Lung (tissue), 17 donors: ENCODE measurements at places on chromosomes 4 and X. TPM values are rescaled to one million over a fixed set of nuclear protein-coding genes. Genes with fewer than 3 reads are reported as not detected.
A peak's percentile ranks its signal among the peaks of the same experiment; 100 is the strongest.

GRCh38 chr4:169971456-169972015 lies 54.7 kb downstream of the MFAP3L start:
- H3K4me3 ChIP-seq: no peak overlapping the region
- no peaks in the 10 kb centered on the region for H3K36me3 ChIP-seq
- H3K4me1 ChIP-seq: no peaks in the 10 kb centered on the region

DNA sequence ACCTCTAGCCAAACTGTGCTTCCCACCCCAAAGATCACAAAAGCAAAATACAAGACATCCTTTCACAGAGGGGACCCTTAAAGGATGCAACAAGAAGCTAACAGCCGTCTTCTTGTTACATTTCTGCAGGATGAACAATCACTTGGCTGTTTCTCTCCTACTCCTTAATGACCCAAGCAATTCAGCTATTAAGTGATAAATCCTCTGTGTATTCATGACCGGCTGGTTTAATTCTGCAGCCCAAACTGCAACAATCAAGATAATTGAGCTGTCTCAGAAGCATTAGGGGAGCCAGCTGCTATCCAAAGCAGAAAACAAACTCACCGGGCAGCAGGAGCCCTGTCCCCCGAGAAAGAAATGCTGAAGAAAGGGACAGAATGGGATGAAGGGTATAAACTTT lies 85.9 kb upstream of the ACSL4 start:
- H3K27ac ChIP-seq: no peak overlapping the region
- H3K27me3 ChIP-seq: peaks cover 12% of the 10 kb centered on the region
- no peak overlapping the region for H3K4me3 ChIP-seq
- H3K36me3 ChIP-seq: no peaks in the 10 kb centered on the region

DNA sequence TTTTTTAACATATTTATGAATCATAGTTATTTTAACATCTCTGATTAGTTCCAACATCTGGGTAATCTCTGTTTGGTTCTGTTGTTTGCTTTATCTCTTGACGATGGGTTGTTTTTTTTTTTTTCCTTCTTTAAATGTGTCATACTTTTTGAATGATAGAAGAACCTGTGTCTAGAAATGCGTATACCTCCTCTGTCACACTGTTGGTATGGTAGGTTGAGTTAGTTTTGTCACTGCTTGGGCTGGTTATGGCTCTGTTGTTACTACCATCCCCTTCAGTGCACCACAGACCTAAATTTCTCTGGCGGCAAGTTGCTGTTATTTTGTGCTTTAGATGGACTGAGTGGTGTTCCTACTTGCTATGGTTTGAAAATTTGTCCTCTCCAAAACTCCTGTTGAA lies 16.8 kb downstream of the STIM2 start:
- H3K36me3 ChIP-seq: peaks cover 5% of the 10 kb centered on the region
- no peak for DNase-seq
- no peaks in the 10 kb centered on the region for H3K4me1 ChIP-seq
- no peaks in the 10 kb centered on the region for H3K27me3 ChIP-seq

The ABCD1 gene
- polyA plus RNA-seq: 12.7 TPM

The CSTF2 gene
- polyA plus RNA-seq: 4.6 TPM

The BMX gene
- 3.1 TPM for polyA plus RNA-seq

DNA sequence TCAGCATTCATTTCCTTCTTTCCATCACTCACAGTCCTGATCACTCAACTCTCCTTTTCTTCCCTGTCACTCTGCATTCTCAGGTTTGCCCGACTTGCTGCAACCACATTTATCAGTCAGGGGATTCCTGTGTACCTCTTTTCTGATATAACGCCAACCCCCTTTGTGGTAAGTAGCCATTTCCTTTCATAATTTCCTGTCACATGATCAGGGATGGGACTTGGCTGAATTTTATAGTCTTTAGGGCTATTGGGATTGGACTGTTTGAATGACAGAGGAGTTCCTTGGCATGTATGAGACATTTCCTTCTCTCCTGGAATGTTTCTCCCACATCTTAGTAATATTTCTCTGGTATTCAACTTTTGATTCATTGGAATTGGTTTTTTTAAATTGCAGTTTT lies 11.0 kb downstream of the PGM2 start:
- no peak overlapping the region for H3K4me3 ChIP-seq
- DNase-seq: no peak
- H3K36me3 ChIP-seq: peaks cover 25% of the 10 kb centered on the region
- no peaks in the 10 kb centered on the region for H3K27me3 ChIP-seq

DNA sequence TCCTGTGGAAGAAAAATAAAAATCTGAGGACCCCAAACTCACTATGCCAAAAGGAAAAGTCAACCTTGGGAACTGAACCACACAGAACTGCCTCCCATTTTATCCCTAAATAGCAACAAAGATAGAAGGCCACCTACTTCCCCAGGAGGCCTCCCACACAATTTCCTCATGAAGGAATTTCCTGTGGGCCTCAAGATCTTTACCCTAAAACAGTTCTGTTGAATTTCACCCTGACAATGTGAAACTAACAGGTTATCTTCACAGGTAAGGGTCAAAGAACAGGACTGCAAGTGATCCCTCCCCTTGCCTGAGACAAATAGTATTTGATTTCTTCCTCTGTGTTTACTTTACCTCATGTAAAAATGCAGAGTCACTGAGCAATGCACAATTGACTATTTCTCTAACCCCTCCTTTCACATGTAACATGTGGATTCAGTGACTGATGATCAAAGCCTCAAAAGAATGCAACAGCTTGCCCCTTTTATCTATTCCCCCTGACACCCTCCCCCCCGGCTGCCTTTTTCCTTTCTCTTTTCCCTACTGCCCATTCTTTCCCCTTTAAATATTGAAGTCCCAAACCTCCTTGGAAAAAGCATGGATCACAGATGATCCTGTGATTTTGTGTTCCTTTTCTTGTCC lies 33.3 kb downstream of the MEPE start:
- peaks cover 4% of the 10 kb centered on the region for H3K4me1 ChIP-seq
- H3K36me3 ChIP-seq: no peaks in the 10 kb centered on the region
- no peaks in the 10 kb centered on the region for H3K27me3 ChIP-seq
- no peak overlapping the region for H3K27ac ChIP-seq
- no peak overlapping the region for H3K4me3 ChIP-seq
- no peak for DNase-seq

- H3K36me3 ChIP-seq: no peaks in the 10 kb centered on the region
- H3K27ac ChIP-seq: no peak overlapping the region
- no peak overlapping the region for H3K4me3 ChIP-seq
- H3K27me3 ChIP-seq: no peaks in the 10 kb centered on the region
Observed at GRCh38 chr4:4254199-4254598, 6.2 kb upstream of the TMEM128 start.

GRCh38 chrX:135505351-135505750 lies 15.1 kb upstream of the INTS6L start:
- H3K36me3 ChIP-seq: no peaks in the 10 kb centered on the region
- H3K27me3 ChIP-seq: no peaks in the 10 kb centered on the region
- no peak overlapping the region for H3K4me3 ChIP-seq
- no peak overlapping the region for H3K27ac ChIP-seq
- no peaks in the 10 kb centered on the region for H3K4me1 ChIP-seq
- DNase-seq: peak; percentile 50

GRCh38 chr4:8919651-8920288 lies 48.1 kb upstream of the HMX1 start:
- H3K27me3 ChIP-seq: peaks cover 12% of the 10 kb centered on the region
- H3K4me1 ChIP-seq: no peaks in the 10 kb centered on the region
- no peak for DNase-seq
- H3K27ac ChIP-seq: no peak overlapping the region
- no peak overlapping the region for H3K4me3 ChIP-seq
- H3K36me3 ChIP-seq: no peaks in the 10 kb centered on the region

DNA sequence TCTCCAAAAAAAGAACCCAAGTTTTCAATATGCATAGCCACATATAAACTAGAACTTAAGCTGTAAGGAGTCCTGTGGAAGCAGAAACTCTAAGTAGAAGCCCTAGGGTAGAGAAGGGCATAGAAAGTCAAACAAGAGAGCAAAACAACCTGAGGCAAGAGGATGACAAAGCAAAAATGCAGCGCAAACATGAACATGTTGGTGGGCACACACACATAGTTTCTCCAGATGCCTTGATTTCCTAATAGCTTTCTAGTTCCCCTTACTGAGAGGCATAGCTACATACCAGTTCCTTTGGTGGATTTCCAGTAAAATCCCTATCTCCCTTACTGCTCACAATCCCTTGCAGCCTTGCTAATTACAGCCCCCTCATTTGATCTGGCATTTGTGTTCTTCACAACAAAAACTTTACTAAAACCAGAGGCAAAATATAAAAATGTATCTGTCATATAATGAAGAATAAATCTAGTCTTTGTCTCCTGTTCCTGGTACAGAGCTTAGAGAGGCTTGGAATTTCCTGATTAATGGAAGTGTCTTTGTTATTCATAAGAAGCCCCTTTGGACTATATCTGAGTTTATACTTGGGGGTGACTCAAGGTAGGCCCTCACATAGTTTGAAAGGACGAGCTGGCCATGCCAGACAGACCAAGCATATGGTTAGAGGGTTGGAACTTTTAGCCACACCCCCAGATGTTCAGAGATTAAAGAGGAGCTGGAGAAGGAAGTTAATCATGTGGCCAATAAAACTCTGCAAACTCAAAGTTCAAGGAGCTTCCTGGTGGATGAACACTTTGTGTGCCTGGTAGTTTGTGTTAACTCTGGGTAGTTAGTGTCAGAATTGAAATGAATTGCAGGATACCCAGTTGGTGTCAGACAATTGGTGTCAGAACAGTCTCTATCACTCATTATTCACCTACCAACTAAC lies 52.7 kb upstream of the ZCCHC13 start:
- no peak for DNase-seq
- H3K4me3 ChIP-seq: no peak overlapping the region
- H3K36me3 ChIP-seq: peaks cover 4% of the 10 kb centered on the region
- H3K27ac ChIP-seq: peak overlapping the region; percentile 29

The HSFX4 gene
- not detected for polyA plus RNA-seq

The FATE1 gene
- polyA plus RNA-seq: 0.05 TPM

DNA sequence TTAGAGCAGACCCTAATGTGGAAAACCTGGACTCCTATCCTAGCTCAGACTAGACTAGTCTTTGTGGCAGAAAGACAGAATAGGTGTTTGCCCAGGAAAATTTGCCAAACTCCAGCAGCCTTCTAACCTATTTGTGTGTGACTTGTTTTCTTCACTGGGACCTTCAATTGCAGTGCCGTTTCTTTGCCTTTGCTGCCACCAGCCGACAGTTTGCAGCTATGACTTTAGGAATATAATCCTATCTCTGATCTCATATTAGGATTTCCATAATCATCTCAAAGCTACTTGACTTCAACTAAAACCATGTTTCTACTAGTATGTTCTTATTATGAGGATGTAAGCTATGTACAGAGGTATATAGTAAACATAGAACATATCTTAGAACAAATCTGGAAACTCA lies 60.2 kb upstream of the PGAM4 start:
- no peaks in the 10 kb centered on the region for H3K27me3 ChIP-seq
- H3K4me1 ChIP-seq: no peaks in the 10 kb centered on the region
- no peak overlapping the region for H3K4me3 ChIP-seq
- H3K36me3 ChIP-seq: no peaks in the 10 kb centered on the region
- peak; percentile 47 for DNase-seq

DNA sequence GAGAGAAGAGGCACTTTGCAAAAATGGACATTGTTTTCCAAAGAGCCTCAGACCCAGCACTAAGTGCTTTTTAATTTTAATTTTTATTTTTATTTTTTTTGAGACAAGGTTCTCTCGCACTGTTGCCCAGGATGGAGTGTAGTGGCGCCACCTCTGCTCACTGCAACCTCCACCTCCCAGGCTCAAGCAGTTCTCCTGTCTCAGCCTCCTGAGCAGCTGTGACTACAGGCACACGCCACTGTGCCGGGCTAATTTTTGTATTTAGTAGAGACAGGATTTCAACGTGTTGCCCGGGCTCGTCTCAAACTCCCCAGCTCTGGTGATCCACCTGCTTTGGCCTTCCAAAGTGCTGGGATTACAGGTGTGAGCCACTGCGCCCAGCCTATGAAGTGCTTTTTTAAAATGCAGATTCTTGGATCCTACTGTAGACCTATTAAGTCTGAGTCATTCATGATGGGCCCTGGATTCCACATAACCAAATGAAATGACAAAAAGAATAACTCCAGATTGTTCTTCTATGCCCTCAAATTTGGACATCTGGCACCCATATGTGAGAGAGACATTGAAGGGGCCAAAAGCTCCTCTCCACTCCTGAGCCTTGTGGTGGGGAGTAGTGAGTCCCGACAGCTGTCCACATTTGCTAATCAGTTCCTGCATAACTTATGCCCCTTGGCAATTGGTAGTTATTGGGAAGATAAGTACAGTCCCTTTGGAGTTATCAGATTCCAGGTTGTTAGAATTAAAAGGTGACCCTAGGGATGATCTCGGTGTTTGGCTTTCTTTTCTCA lies 3.6 kb downstream of the NOCT start:
- H3K4me1 ChIP-seq: peaks cover 8% of the 10 kb centered on the region
- H3K27me3 ChIP-seq: no peaks in the 10 kb centered on the region
- no peak overlapping the region for H3K4me3 ChIP-seq
- DNase-seq: no peak

DNA sequence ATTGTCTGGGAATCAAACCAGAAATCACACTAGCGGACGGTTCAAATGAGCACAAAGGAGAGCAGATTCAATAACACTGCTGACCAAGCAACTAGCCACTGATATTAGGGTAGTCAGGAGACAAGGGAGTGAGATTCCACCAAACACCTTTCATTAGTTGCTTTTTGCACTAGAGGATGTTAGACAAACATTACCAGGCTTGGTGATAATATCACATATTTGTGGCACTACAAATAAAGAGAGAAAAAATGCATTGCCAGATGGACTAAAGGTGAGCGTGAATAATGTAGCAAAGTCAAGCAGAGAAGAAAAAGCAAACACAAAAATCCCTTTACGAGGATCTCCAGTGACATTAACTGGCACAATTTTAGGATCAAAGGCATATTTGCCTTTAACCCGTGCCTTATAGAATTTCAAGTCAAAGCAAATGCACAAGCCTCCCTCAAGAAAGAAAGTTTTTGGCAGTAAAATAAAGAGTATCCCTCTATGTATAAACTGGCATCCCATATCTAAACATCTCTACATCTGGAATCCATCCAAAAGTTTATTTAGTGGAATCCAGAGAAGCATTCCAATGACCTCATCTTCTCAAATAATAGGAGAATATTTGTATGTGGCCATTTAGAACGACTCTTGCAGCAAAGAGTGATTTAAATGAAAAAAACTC lies 290.9 kb downstream of the KCTD8 start:
- no peaks in the 10 kb centered on the region for H3K27me3 ChIP-seq
- H3K36me3 ChIP-seq: no peaks in the 10 kb centered on the region
- DNase-seq: peak; percentile 75
- no peak overlapping the region for H3K27ac ChIP-seq

GRCh38 chr4:82786828-82787227 lies 11.8 kb downstream of the SCD5 start:
- H3K36me3 ChIP-seq: no peaks in the 10 kb centered on the region
- no peak overlapping the region for H3K4me3 ChIP-seq
- no peaks in the 10 kb centered on the region for H3K27me3 ChIP-seq
- peaks cover 15% of the 10 kb centered on the region for H3K4me1 ChIP-seq
- no peak overlapping the region for H3K27ac ChIP-seq

The SSX2B gene
- not detected for polyA plus RNA-seq

The DCX gene
- 0.01 TPM for polyA plus RNA-seq

The SYP gene
- 4.6 TPM for polyA plus RNA-seq

The EDA2R gene
- 0.51 TPM for polyA plus RNA-seq

The SHOX gene
- not detected for polyA plus RNA-seq
